ENCODE measurements at places on chromosomes 6 and 20.

- no peak for DNase-seq
These were observed 31.9 kb upstream of the CDH4 start for GRCh38 chr20:61220131-61220530.

- DNase-seq, result no peak
These were observed 64.8 kb upstream of the TMEM30A start for GRCh38 chr6:75349262-75349984.

DNA sequence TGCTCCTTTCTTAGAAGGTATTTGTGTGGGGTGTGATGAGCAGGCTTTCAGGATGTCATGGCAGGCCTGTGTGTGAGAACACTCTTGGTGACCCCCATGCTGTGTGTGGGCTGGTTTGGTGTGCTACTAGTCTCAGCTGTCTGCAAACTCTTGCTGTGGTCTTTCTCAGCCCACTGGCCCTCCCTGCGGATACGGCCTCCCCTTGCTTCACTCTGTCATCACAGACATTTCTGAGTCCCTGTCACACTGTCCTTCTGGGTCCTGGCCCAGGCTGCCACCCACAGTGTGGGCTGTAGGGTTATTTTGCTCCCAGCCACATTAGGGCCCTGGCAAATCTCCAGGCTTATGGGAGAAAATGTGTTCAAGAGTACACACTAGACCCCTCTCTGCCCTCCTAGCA lies 39.0 kb upstream of the ARMC2 start:
- DNase-seq, result no peak

GRCh38 chr20:4260102-4260501 lies 244.7 kb upstream of the RNF24 start:
- DNase-seq, result no peak

DNA sequence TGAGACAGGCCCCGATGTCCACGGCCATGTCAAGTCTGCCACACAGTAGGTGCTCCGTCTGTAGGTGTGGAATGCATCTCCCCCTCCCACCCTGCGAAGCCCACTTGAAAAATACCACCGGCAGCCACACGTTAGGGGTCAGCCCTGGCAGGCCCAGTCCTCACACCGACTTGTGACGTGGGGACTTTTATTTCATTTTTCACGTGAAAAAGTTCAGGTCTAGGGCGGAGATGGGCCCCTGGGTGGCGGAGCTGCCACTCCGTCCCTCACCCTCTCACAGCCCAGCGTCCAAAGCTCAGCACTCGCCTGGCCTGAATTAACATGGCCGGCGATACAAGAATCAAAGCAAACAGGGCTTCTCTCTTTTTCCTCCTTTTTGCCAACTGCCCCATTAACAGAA lies 3.8 kb upstream of the TUBB1 start:
- no peak for DNase-seq

DNA sequence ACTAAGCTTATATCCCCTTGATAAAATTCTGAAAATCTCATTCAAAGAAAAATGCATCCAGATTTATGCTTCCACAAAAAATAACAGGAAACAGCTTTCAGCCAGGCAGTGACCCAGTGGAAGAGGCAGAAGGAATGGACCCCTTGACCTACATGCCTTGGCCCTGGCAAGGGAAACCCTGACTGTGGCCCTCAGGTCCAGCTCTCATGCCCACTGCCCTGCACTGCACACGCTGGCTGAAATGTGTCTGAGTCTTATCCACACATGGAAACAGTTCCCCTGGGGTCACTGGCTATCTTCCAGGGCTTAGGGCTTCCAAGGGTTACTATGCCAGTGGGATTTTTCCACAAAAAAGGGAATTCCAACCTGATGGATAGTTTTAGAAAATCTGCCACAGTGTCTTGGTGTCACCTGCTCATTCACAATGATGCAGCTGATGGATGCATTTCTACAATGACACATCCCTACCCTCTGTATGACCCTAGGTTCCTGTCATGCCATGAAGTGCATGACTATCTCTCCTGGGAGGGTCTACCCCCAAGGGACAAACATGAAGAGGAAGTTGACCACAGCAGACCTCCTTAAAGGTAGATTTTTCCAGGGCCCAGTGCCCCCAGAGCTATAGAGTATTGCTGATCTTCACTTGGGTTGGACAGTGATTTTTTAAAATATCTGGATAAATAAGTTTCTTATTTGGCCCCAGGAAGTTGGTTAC lies 121.9 kb upstream of the CD93 start:
- DNase-seq, result no peak

DNA sequence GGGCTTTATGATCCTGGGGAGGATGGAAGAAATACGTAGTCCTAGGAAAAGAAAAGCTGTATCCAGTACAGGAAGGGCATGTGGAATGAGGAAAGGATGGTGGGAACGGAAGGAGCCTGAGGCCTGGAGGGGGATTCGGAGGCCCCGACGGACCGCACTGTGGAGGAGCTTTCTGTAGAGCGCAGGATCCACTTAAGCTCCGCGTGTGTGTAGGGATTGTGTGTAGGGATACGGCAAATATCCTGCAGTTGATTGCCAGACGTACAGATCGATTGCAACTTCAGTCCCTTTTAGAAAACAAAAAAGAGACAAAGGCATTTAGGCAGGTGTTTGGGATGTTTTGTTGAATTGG lies 32.6 kb upstream of the JAG1 start:
- DNase-seq, result no peak

DNA sequence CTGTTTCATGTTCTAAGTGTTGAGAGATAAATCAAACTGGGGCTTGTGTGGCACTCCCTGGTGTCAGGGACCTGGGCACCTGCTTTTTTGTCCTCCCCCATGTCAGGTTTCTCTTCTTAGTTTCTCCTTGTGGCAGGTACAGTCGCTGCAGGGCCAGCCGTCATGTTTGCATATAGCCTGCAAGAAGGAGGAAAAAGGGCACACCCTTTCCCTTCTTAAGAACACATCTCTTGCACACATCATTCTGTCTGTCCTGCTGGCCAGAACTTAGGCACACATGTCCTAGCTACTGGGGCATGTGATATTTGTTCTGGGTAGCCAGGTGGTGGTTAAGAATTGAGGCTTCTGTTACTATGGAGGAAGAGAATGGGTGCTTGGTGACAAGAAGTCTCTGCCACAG lies 27.9 kb downstream of the CDC5L start:
- no peak for DNase-seq

DNA sequence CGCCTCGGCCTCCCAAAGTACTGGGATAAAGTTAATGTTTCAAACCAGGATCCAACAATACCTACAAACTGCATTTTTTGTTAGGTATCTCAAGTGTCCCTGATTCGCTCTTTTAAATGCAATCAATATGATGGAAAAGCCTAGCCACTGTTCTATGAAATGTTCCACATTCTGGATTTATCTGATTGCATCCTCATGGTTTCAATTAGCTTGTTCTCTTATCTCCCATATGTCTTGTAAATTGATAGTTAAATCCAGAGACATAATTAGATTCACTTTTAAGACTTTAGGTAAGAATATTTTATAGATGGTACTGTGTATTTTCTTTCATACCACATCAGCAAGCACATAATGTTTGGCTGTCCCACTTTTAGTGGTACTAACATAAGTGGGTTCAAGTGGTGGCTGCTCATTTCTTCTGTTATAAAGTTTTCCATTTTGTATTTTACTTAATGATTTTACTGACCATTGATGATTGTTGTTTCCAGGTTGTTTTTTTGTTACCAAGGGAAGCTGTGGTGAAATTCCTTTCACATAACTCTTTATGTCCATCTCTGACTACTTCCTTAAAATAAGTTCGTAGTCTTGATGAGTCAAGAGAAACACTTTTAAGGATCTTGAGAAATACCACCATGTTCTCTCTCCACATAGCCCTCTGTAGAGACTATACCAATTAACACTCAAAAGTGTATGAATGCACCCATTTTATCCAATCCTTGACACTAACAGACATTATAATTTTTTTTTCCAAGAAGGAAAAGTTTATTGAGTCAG lies 40.5 kb downstream of the RNGTT start:
- no peak for DNase-seq

GRCh38 chr6:36550473-36551000 lies 3.3 kb upstream of the STK38 start:
- DNase-seq, result no peak

DNA sequence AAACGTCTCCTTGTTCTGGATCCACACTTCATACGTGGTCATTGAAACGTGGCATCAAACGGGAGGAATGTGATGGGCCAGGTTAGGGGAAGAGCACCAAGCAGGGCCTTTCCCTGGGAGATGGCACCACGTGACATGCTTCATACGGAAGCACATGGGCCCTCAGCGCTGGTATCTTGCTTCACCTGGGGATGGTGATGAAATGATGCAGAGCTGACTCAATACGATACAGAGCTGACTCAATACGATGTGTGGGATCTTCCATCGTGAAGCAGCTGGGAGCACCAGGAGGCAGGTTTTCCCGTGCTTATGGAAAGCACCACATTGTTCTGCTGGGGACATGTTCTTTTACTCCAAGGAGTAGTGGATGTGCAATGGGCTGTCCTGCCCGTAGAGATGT lies 22.5 kb upstream of the TAGAP start:
- DNase-seq, result no peak

GRCh38 chr6:72363844-72364740 lies 257.8 kb upstream of the KCNQ5 start:
- DNase-seq, result no peak

DNA sequence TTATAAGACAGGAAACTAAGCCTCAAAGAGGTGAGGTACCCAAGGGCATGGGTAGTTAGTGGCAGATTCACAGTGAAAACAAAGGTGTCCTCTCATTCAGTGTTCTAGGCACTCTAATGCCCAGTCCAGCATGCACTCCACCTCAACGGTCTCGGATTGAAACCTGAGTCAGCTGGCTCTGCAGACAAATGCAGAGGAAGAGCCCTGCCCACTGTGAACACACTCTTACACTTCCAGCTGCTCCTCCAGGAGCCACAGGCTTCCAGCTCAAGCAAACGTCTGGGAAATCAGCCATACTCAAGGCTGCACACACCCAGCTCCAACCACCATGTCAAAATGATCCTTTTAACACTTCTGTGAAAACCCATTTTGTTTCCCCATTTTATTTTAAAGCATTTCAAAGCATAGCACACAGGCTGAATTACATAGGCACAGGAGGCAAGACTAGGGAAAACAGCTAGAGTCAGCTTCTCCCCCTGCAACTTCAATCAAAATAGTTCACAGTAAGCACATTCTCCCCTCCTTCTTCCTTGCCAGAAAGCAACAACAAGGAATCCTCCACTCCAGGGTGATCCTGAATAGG lies 3.0 kb upstream of the IL17A start:
- no peak for DNase-seq

- no peak for DNase-seq
These were observed 51.1 kb downstream of the TCP11 start for GRCh38 chr6:35089935-35090505.

GRCh38 chr6:31617010-31617409 lies 2.0 kb downstream of the AIF1 start:
- DNase-seq, result no peak

- no peak for DNase-seq
These were observed 69.5 kb upstream of the SULF2 start for GRCh38 chr20:47854687-47855212.

GRCh38 chr6:146544616-146545182 lies 1.1 kb downstream of the RAB32 start:
- no peak for DNase-seq

GRCh38 chr20:62523473-62524203 lies 47.8 kb upstream of the GATA5 start:
- DNase-seq, result no peak

DNA sequence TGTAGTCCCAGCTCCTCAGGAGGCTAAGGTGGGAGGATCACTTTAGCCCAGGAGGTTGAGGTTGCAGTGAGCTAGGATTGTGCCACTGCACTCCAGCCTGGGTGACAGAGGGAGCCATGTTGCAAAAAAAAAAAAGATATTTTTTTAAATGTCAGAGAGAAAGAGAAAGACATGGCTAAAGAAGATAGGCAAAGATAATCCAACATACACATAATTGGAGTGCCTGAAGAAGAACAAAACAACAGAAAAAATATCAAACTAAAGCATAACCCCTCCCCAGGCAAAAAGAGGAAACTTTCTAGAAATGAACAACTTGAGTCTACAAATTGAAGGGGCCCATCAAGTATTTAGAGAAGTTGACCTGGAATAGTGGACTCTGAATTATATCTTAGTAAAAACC lies 14.0 kb upstream of the GRM4 start:
- DNase-seq, result no peak

DNA sequence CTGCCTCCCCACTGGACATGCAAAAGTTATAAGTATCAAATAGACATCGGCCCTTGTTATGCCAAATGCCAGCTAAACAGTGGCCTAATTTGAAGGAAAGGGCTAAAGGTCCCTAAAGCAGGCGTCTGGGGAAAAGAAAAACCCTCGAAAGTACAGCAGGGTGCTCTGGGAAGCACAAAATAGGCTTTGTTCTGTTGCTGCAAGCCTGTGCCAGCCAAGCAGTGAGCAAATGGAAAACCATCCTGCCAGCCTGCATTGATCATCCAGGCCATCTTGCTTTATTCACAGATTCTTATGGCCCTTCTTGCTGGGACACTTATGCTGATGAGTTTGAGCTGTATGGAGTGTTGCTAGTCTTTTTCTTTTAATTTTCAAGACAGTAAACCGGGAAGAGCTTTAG lies 62.2 kb upstream of the PLEKHG1 start:
- DNase-seq, result no peak

DNA sequence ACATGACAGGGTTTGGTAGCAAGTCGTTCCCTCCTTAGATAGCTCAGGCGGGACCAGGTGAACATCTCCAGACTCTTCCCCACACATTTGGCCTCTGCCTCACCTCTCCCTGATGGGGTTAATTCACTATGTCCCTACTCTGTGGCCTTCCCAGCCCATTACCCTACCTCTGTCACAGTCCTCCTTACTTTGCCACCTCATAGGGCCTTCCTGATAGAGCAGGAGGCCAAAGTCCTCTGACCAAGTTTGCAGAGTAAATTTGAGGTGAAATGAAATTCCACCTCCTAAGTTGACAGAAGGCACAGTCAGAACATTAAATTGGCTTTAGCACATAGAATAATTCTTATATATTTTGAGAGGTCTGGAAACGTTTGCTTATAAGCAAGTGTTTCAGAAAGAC lies 53.1 kb upstream of the ARMC2 start:
- DNase-seq, result no peak

- DNase-seq, result no peak
These were observed 683 bp upstream of the C20orf204 start for GRCh38 chr20:64035066-64035932.

- DNase-seq, result no peak
These were observed 48.3 kb downstream of the ZDHHC14 start for GRCh38 chr6:157429248-157429647.

- no peak for DNase-seq
These were observed 120.2 kb downstream of the TINAG start for GRCh38 chr6:54428431-54428830.

All from NCI-H1417 (cell line).